ENCODE measurements at places on chromosomes 11 and 22.

GRCh38 chr11:23124996-23125395 is 264.7 kb upstream of the CCDC179 start:
- no peak for DNase-seq

DNA sequence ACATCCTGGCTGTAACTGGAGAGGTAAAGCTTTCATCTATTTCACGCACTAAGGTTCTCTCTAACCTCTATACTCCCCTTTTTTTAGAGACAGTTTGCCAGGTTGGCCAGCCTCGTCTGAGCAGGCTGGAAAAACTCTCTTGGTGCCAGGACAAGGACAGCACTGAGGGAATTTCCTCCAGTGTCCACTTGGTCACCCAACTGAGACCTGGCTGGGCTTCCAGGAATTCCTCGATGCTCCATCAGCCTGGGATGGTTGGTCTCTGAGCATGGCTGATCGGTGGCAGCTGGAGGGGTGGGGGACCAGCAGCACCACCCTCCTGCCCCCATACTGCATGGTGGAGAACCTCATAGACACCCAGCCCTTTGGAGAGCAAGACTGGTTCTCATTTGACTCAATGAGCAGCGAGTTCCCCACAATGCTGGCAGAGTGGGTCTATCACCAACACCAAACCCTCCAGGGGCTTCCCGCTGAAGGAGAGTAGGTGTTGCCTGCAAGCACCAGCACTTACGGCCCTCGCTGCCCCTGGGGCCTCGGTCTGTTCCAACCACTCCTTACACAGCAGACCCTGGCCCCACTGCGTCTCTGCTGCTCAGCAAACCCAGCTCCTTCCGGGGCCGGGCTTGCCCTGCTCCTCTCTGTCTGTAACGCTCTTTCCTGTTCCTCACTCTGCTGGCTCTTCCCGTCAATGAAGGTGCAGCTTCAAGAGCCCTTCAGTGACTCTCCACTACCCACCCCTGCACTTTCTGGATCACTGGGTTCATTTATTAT is 122.2 kb downstream of the ST3GAL4 start:
- DNase-seq, result peak; percentile 4

GRCh38 chr11:125376117-125376516 is 119.9 kb downstream of the FEZ1 start:
- DNase-seq, result no peak

DNA sequence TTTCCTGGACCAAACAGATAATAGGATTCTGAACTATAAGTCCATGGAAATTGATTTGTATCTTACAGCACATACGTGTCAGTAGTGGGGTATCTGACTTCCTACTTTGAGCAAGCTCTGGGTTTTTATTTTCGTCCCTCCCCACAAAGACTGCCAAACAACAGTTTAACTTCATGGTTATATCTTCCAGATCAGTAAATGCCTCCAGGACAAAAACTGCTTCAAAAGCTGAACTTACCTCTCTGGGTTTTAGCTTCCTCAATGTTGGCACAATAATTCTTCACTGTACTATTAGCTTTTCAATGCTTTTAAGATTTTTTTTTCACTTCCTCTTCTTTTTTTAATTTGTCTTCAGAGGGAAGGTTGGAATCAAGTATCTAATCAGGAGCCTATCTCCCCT is 4.2 kb upstream of the DPF2 start:
- no peak for DNase-seq

DNA sequence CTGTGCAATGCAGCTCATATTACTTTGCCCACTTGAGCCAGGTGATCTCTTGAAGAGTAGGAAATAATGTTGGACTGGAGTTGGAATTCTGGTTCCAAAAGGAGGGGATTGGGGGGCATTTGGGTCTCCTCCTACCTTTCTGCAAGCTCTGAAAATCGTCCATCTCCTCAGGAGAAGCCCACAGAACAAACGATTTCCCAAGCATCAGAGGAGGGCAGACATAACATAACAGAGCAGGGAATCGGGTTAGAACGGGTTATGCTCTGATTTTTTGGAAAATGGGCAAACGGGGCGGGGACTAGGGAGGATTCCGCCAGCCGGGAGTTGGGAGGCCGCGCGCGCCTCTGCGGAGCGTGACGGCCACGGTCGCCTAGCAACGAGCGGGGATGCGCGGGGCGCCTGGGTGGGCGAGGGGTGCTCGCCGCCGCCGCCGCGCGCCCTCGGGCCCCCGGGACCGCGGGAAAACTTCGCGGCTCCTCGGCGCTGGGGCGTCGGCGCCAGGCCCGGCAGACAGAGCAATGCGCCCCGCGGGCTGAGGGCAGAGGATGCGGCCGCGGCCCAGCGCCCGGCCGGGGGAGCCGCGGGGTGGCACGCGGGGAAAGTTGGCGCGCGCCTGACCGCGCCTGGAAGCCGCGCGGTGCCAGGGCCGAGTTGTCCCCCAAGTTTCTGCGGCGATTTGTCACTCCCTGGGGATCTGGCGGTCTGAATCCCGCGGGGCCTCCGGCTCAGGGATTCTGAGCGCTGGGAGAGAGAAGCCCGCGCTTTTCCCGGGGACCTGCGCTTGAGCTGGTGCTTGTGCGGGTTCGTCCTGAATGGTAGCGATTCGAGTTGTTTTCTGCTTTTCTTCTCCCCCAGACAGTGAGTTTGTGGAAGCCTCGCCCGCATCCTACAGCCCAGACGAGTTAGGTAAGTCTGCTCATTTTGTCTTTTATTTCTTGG is 27.8 kb upstream of the AMOTL1 start:
- peak; percentile 0 for DNase-seq

DNA sequence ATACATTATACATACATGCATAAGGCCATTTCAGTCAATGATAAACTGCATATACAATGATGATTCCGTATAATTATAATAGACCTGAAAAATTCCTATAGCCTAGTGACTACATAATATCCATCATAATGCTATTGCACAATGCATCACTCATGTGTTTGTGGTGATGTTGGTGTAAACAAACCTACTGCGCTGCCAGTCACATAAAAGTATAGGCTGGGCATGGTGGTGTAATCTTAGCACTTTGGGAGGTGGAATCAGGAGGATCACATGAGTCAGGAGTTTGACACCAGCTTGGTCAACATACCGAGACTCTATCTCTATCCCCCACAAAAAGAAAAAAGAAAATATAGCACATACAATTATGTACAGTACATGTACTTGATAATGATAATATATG is 163.7 kb upstream of the DDI1 start:
- no peak for DNase-seq

DNA sequence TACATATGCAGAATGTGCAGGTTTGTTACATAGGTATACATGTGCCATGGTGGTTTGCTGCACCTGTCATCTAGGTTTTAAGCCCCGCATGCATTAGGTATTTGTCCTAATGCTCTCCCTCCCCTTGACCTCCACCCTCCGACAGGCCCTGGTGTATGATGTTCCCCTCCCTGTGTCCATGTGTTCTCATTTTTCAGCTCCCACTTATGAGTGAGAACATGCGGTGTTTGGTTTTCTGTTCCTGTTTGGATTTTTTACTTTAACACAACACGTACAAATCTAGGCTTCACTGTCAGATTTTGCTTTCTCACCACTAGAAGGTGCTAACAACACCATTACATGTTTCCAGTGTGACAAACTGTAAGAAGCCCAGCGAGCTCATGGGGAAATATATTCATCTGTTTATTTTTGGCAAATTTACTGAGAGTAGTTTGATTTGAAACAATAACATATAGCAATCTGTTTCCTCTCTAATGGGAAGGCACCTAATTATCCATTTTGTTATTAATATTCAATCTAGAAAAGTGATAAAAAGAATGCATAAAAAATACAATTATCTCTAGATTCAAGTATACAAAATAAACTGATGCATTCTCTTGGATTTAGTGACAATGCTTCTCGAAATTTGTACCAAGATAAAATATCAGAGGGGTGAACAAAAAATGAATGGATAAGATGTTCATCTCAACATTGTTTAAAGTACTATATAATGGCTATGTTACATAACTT is 23.2 kb upstream of the BIRC3 start:
- no peak for DNase-seq

GRCh38 chr11:110982214-110982613 is 263.3 kb upstream of the POU2AF2 start:
- DNase-seq, result no peak

DNA sequence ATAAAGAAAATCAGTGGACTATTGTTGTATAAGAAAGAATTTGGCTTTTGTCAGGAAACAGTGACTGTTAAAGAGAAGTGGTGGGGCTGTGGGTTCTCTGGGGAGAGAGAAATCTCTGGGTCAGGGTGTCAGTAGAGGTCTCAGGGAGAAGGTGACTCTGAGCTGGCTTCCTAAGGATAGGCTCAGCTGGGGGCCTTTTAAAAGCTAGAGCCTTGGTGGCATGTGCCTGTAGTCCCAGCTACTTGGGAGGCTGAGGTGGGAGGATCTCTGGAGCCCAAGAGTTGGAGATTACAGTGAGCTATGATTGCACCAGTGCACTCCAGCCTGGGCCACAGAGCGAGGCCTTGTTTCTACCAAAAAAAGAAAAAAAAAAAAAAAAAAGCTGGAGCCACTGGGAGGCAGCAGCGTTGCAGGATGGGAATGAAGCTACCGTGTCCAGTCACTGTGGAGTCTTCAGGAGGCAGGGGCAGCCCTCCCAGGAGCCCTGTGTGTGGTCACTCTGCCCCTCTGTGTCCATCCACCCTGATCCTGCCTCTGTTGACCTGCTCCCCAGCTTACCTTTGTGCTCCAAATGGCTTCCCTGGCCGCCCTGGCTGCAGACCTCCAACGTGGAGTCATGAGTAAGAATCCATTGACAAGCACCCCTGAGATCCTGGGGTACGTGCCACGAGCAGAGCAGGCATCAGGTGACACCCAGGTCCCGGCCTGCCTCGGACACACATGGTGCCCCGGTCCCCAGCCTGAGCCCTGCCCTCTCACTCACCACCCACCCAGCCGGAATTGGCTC is 5.4 kb upstream of the MIF start:
- no peak for DNase-seq

GRCh38 chr22:40966726-40967085 is 15.5 kb downstream of the RBX1 start:
- DNase-seq, result no peak

DNA sequence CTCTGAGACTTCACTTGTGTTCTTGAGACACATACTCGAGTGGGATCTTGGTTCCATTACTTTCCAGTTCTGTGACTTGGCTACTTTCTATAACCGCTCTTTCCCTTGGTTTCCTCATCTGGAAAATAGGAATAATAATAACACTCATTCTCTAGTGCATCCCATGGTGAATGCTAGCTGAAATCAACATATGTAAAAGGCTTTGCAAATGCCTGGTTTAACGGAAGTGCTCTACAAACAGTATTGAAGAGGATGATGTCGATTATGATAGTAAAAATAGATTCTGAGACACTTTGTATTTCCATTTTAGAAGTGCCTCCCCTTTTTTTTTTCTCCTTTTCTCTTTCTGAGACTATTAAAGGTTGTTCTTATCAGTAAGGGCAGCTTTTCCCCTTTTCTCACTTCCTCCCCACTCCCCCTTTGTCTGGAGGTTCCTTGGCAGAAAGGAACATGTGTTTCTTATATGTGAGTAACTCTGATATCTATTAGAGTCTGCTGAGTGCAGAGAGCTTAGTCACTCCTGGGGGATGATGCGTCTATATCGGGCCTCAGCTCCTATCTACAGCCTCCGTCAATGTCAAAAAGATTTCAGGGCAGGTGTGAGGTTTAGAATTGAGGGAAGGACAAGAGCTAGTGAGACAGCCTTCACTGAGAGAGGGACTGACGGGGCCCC is 489.3 kb downstream of the NTM start:
- no peak for DNase-seq

DNA sequence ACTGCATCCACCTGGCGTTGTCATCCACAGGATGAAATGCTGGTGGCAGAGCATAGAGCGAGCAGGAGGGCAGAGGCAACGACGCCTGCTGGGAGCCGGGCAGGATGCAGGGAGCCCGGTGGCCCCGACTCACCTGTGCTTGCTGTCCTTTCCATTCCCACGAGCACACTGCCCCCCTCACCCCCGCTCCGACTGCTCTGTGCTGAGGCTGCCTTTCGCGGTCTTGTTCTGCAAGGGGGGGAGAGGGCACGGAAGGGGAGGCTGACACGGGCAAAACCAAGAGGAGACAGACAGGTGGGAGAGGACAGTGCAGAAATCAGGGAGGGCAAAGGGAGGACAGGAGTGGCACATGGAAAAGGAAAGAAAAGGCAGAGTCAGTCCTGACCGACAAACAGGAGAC is 37.9 kb upstream of the CYP2D6 start:
- DNase-seq, result no peak

- no peak for DNase-seq
Measured at GRCh38 chr22:45631140-45631840, 40.3 kb upstream of the ATXN10 start.

DNA sequence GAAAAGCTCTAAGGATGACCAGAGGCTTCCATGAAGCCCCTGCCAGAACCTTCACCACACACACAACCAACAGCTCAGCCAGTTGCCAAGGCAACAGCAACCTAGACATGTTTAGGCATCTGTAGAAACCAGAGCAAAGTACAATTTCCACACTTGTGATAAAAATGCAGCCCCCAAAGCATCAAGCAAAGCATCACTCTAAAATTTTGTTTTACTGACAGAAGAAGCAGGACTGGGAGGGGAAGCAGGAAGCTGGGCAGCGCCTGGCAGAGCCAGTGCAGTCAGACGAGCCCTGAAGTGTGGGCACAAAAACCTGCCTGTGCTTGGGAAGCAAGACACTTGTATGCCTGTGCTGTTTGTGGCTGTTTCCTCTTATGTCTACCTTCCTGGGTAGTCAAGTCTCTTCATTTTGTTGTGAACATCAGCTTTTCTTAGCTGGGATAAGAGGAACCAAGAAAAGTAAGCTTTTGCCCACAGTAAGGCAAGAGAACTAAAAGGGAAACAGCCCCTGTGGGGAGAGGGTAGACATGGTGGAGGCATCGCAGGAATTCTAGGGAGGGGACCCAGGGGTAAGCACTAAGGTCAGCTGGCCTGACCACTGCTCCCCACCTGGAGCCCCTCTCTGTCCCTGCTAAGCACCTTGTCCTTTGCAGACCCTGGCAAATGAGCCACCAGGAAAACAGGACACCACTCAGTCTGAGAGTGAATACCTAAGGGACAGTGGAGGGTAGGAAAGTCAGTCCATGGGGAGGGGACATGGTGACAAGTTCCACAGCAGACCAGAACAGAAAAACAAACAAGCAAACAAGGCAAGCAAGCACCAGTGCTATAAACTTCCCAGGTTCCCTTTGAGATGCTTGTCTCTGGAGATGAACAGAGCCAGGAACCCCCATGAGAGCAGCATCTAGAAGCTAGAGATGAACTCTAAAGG is 13.4 kb downstream of the PACSIN2 start:
- no peak for DNase-seq

- DNase-seq, result no peak
Measured at GRCh38 chr22:29633514-29634312, 30.3 kb downstream of the NF2 start.

DNA sequence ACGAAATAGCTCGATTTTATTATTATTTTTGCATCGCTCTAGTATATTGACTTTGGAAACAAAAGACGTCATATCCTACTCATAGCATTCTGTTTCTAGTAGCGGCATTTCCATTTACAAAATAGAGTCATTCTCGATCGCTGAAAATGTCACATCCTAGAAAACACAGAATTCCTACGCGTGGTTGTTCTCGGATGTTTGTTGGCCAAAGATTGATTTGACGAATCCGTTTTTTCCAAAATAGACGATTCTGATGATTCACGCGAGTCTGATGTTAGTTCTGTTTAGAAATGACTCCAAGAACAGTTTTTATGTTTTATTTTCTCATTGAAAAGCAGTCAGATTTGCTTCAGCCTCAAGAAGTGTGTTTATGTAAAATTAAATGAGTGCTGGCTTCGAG is 47.6 kb downstream of the SMIM38 start:
- DNase-seq, result no peak

- no peak for DNase-seq
Measured at GRCh38 chr11:17581732-17582053, 34.6 kb downstream of the OTOG start.

- DNase-seq, result no peak
Measured at GRCh38 chr11:132168344-132168981, 798.0 kb downstream of the NTM start.

- DNase-seq, result no peak
Measured at GRCh38 chr11:8905528-8906165, 5.3 kb upstream of the AKIP1 start.
